Lung microvascular endothelial cell (primary cell): ENCODE measurements at places on chromosomes 3 and 15. TPM values are rescaled to one million over a fixed set of nuclear protein-coding genes. Genes with fewer than 3 reads are reported as not detected.

The CYP11A1 gene
- total RNA-seq = not detected in 2 replicates

The EIF4G1 gene
- 200 and 237 TPM in 2 replicates for total RNA-seq

The FETUB gene
- total RNA-seq = not detected in 2 replicates

The CTNNB1 gene
- 2,001 and 2,268 TPM in 2 replicates for total RNA-seq

The UNC13C gene
- not detected in 2 replicates for total RNA-seq

The RAB6B gene
- total RNA-seq = 0.65 and 2.2 TPM in 2 replicates

The SNUPN gene
- 12.6 and 16.1 TPM in 2 replicates for total RNA-seq

The DPPA2 gene
- total RNA-seq = not detected in 2 replicates

The P2RY1 gene
- under 0.01 and 0.44 TPM in 2 replicates for total RNA-seq

The BHLHE40 gene
- 7.8 and 9.7 TPM in 2 replicates for total RNA-seq

The SLC38A3 gene
- total RNA-seq = under 0.01 TPM in 1 of 2 replicates, not detected in the other

The FANCD2 gene
- 5.8 and 11.6 TPM in 2 replicates for total RNA-seq

The HRG gene
- total RNA-seq = not detected in 2 replicates

The TRH gene
- not detected in 2 replicates for total RNA-seq

The EOMES gene
- total RNA-seq = not detected in 2 replicates

The FGF7 gene
- not detected in 2 replicates for total RNA-seq

The LRRC2 gene
- total RNA-seq = under 0.01 TPM in 2 replicates

The RPL15 gene
- total RNA-seq = 2,195 and 2,538 TPM in 2 replicates

The SLC9C1 gene
- under 0.01 TPM in 2 replicates for total RNA-seq

The CPOX gene
- total RNA-seq = 15.7 and 16.9 TPM in 2 replicates

The PARP15 gene
- total RNA-seq = 0.40 and 0.44 TPM in 2 replicates

The GRAMD2A gene
- total RNA-seq = under 0.01 TPM in 1 of 2 replicates, not detected in the other

The ZNF385D gene
- 0.22 and 1.8 TPM in 2 replicates for total RNA-seq

The TIMP4 gene
- total RNA-seq = 0.40 and 0.65 TPM in 2 replicates

The EFCAB12 gene
- total RNA-seq = under 0.01 TPM in 2 replicates

The GOLGA6B gene
- not detected in 2 replicates for total RNA-seq

The ASB14 gene
- total RNA-seq = not detected in 2 replicates

The SYNPR gene
- not detected in 2 replicates for total RNA-seq

The STAB1 gene
- total RNA-seq = 136 and 224 TPM in 2 replicates

The SCN11A gene
- under 0.01 TPM in 2 replicates for total RNA-seq

The DPPA4 gene
- total RNA-seq = not detected in 2 replicates

The GOLGA6D gene
- not detected in 2 replicates for total RNA-seq

The KIF15 gene
- total RNA-seq = 1.6 and 4.8 TPM in 2 replicates

The DNAH12 gene
- total RNA-seq = under 0.01 TPM in 1 of 2 replicates, not detected in the other

The SLC22A14 gene
- not detected in 2 replicates for total RNA-seq

The CHAC1 gene
- total RNA-seq = 2.4 and 4.8 TPM in 2 replicates

The CYP1A2 gene
- not detected in 2 replicates for total RNA-seq

The MITF gene
- total RNA-seq = 1.5 and 4.4 TPM in 2 replicates

The RPL39L gene
- 15.7 and 20.7 TPM in 2 replicates for total RNA-seq

The GRAMD1C gene
- 19.2 and 25.6 TPM in 2 replicates for total RNA-seq

The WNT5A gene
- total RNA-seq = 1.6 and 2.0 TPM in 2 replicates

The SEMA3G gene
- 12.9 and 30.5 TPM in 2 replicates for total RNA-seq

The FANCD2OS gene
- not detected in 2 replicates for total RNA-seq

The EDC3 gene
- 11.6 and 21.4 TPM in 2 replicates for total RNA-seq

The SAMD7 gene
- total RNA-seq = not detected in 2 replicates

The GPR176 gene
- 2.4 and 14.4 TPM in 2 replicates for total RNA-seq

The GOLGA8M gene
- total RNA-seq = 0.22 and 0.60 TPM in 2 replicates

The P2RY14 gene
- not detected in 2 replicates for total RNA-seq

The ALCAM gene
- 21.4 and 47.3 TPM in 2 replicates for total RNA-seq

The SLC35G2 gene
- total RNA-seq = 14.6 and 24.2 TPM in 2 replicates
